ENCODE measurements at places on chromosomes 6 and 20.

DNA sequence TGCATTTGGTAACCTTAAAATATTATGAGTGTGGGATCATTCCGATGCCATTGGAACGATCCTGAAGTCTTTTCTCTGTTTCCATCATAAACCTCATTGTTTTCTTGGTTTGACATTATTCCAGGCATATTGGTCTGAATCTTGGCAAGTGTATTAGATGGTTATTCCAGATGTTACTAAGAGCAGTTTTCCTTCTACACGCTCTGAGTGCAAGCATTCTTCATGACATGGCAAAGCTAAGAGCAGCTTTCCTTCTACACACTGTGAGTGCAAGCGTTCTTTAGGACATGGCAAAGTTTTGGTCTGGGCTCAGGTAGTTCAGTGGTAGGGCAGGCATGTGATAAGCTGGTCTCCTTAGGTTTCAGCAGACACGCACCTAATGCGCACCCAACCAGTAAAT lies 53.0 kb downstream of the SMOC2 start:
- no peak for DNase-seq

DNA sequence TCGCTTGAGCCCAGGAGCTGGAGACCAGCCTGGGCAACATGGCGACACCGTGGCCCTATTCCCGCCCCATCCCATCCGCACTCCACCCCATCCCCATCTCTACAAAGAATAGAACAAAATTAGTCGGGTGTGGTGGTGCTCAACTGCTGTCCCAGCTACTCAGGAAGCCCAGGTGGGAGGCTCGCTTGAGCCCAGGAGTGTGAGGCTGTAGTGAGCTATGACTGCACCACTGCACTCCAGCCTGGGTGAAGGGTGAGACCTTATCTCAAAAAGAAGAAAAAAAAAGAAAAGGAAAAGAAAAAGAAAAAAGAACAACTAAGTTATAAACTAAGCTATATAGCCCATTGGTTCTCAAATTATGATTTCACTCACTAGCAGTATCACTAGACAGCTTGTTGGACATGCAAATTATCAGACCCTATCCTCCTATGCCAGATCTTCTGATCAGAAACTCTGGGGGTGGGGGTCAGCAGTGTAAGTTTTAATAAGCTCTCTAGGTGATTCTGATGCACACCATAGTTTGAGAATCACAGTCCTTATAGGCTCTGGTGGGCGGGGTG lies 491 bp upstream of the ITCH start:
- no peak for DNase-seq

DNA sequence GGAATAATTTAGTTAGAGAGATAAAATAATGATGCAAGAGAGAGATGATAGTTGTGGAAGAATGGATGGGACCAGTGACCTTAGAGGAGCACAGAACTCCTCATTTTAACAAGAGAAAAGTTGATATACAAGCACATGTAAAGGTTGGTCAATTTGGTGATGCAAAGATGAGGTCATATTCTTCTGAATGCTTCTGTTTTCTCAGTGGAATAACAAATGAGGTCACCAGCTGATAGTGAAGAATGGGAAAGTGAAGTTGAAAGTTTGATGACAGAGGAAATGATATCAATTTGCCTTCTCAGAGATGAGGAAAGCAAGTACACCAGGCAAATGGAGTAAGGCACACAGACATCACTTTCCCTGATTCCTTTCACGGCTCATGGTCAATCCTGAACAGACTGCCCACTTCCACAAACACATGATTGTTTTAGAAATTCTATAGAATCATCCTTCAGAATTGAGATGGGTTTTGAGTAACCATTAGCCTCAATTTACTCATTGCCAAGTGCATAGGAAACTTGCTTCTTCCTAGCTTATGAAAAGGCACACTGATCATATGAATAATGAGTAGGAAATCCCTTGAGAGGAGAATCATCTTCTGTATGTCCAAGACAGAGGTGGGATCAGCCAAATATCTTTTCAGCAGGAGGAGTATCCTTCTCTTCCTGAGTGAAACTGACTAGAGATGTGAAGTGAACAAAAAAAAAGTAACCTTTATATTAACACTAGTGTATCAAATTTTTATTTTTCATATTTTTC lies 82.4 kb upstream of the TCF21 start:
- no peak for DNase-seq

DNA sequence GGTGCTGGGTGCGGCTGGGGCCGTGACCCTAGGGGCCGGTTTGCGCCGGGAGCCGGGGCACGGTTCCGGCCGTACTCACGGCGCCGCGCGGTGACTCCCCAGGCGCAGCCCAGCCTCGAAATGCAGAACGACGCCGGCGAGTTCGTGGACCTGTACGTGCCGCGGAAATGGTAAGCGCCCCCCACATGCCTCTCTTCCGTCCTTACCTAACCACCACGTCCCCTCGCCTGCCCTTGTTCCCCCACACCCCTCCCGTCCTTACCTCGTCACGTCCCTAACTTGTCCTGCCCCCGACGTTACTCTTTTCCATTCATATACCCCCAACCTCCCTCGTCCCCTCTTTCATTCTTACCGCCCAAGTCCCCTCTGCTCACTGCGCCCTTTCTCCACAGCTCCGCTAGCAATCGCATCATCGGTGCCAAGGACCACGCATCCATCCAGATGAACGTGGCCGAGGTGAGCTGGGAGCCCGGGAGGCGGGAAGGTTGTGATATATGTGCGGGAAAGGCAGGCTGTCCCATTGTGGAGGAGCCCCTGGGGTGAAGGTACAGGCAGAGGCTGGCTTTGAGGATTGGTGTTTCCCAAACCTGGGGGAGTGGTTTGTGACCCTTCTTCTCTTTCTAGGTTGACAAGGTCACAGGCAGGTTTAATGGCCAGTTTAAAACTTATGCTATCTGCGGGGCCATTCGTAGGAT lies 463 bp downstream of the RPS21 start:
- no peak for DNase-seq

DNA sequence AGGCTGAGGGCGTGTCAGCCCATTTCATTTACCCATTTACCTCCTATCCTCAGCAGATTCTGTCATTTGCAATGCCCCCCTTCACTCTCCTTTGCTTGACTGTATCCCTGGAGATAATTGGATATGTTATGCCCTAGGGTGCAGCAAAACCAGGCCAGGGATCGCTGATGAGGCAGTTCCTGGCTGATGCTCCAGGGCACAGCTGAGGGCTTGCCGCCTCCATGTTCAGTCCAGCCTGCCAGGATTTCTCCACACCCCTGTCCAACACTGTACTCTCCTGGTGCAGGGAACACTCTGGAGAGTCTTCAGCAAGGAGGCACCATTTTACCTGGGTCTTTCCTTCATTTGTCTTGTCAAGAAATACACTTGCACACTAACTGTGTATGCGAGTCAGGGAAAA lies 532.1 kb upstream of the CHD6 start:
- no peak for DNase-seq

- DNase-seq, result no peak
Measured at GRCh38 chr6:131655387-131655786, 18.3 kb downstream of the ENPP3 start.

- peak; percentile 23 for DNase-seq
Measured at GRCh38 chr6:82246802-82247504, 591 bp downstream of the IBTK start.

DNA sequence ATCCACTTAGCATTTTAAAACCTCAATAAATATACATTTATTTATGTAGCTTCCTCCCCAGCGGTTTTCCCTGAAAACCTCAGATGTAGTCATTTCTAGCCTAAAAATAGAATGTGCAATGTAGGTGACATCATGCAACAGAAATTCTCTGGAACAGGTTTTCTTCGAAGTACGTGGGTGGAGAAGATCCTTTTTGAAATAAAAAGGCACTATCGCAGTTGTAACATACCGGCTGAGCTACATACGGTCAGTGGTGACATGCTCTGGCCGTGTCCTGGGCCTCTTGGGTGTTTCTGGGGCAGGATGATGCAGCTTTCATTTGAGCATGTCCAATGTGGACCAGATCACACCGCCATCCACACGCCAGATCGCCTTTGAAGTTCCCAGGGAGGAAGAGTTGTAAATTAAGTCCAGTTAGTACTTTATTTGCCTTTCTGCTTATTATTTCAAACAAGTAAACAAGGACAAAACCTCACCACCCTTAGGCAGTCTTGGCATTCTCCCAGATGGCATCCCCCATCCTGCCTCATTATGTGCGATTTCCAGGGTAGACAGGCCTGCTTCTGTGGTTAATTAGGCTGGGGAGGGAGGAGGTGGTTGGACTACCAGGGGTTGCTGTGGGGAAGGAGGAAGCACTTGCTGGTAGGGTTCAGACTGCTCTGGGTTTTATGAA lies 109.5 kb upstream of the CLDN20 start:
- peak; percentile 64 for DNase-seq

DNA sequence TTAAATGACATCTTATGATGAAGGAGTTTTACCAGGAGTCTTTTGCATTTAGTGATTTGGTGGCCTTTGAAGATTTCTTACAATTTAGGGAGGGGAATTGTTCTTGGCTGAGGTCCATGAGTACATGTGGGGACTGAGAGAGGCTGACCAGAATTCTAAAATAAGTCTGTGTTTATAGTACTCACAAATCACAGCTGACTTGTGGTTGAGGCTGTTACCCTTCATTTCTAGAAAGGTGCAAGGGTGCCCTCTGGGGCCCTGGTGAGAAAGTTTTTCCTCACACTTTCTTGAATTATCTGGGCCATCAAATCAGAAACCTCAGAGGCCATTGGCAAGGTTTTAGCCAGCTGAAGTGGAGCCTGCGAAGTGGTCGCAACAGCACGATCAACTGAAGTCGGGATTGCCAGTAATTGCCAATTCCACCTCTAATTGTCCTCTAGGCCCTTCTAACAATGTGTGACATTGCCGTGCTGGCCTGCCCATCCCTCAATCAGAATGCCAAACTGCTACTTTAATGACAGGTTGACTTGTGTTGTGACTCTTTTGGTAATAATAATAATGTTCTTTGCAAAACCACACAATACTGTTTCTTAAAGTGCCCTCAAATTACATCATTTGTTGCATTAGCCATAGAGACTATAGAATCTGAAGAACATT lies 221.6 kb downstream of the OGFRL1 start:
- peak; percentile 59 for DNase-seq

DNA sequence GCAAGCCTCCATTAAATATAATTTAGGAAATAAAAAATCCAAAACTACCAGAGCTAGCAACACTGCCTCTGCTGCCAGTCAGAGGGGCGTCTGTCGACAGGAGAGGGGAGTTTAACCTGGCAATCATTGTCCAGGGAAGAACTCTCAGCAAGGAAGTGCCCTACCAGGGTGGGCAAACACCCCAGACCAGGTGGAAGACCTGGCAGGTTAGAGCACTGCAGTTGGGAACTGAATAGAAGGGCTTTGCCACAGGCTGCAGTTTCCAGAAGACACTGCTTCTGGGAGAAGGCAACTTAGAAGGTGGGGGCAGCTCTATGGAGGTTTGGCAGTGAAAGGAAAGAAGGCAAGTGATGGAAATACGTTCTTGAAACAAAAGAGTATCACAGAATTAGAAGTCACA lies 11.5 kb downstream of the NAPB start:
- DNase-seq, result no peak

GRCh38 chr6:100904316-100904715 lies 23.2 kb upstream of the ASCC3 start:
- DNase-seq, result no peak

- peak; percentile 12 for DNase-seq
Measured at GRCh38 chr6:24489881-24490280, 503 bp upstream of the GPLD1 start.

- DNase-seq, result no peak
Measured at GRCh38 chr6:151240036-151240685, 394 bp downstream of the AKAP12 start.

- DNase-seq, result peak; percentile 87
Measured at GRCh38 chr20:47392015-47392720, 35.7 kb upstream of the ZMYND8 start.

DNA sequence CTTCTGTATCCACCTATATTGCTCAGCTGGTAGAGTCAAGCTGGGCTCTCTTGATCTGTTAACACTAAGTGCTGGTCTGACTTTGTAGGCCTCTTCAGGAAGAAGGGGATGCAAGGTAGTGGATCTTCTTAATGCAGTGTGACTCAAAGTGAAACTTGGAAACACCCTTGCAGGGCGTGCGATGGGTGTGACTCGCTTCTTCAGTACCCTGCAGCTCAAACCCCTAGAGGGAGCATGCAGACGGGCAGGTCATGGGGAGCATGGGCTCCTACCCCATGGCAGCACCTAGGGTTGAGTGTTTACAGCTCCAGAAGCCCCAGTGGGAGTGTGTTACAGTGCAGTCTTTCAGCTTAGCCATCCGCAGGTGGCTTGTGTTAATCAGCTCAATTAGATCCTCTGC lies 757 bp upstream of the SAMD3 start:
- no peak for DNase-seq

- no peak for DNase-seq
Measured at GRCh38 chr6:75812560-75812959, 63.5 kb downstream of the MYO6 start.

GRCh38 chr6:7555671-7556070 lies 14.2 kb downstream of the DSP start:
- DNase-seq, result no peak

DNA sequence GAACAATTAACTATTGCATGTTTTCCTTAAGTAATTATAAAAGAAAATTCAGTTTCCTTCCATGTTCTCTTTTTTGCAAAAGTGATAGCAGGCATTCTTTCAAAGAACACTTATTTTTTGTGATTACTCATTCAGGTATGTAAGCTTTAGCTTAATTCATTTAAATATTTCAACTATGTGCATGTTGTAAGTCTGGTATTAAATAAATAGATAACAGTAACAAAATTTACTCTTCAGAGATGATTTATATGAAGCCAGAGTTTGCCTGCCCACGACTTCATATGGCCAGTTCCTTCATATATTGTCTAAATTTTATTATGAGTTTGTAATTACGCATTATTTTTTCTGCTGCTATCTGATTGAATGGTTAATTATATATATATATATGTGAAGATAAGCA lies 110.9 kb downstream of the ADGRG6 start:
- DNase-seq, result no peak

- DNase-seq, result peak; percentile 82
Measured at GRCh38 chr6:144264270-144265060, 20.7 kb upstream of the UTRN start.
